ENCODE measurements at places on chromosomes 6 and 20.

DNA sequence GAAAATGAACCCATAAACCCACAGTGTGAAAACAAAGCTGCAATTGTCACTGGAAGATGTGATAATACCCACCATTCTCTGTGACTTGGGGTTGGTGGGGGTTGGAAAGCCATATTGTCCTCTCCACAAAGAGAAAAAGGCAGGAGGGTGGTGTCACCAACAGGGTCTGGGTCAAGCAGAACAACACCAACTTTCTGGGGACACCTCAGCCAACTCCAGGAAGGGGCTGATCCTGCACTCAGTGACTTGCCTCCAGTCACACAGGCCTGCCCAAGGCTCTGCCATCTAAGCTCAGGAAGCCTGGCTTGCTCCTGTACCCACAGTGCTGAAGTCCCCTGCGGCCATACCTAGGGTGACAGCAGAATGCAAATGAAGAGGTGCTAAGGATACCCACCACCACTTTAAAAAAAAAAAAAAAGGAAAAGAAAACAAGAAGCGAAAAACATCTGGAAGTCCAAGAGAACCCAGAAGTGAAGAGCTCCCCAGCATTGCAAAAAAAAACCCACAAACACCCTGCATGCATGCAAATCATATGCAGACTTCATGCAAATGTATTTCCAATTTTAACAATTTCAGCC is 110.6 kb downstream of the PREX1 start:
- no peak for DNase-seq

DNA sequence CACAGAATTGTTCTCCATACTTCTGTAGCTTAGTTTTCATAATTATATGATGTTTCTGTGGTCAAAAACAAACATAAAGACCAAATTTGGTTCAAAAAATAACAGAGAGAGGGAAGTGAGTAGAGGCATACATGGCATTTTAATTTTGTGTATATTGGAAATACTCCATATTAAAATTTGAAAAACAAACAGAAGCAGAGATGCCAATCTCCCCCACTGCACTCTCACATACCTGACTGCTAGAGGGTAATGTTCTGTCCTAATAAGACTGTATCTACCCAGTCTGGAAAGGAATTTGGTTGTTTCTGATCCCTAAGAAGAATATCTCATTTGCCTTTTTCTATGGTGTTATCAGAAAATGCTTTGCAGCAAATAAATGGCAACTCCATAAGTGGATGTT is 959.0 kb upstream of the FLRT3 start:
- no peak for DNase-seq

DNA sequence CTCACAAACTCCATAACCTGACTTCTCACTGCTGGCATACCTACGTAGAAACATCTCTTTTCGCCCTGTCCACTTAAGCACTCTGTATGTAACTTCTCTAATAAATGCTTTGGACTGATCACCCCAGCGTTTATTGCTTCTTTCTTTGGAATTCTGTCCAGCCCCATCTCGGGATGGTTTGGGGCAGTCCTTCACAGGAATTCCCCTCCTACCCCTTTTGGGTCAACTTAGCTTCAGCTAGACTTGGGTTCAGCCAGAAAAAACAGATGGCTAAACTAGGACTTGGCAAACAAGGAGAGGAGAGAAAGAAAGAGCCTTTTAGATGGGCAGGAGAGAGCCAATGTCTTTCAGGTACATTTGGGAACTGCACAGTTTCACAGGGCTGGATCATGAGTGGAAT is 3.9 kb upstream of the LTV1 start:
- DNase-seq: no peak

DNA sequence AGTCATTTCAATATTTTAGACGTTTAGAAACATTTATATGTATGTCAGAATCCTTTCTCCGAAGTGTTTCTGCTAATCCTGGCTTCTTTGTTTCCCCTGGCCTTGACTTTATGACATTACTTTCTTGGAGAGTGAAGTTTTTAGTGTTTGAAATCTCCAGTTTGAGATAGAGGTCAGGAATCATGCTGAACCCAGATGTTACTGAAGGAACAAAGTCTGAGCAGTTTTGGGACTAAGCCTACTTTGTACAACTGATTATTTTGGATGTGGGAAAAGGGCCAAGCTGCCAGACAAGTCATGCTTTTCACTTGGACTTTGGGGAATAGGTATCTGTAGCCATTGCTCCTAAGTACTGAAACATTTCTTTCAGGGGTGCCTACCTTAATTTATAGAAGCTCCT is 2.3 kb downstream of the RNF144B start:
- no peak for DNase-seq

- no peak for DNase-seq
Measured at GRCh38 chr20:24658920-24659660, 189.7 kb downstream of the SYNDIG1 start.

- DNase-seq: peak; percentile 53
Measured at GRCh38 chr20:23340524-23340923, 10.1 kb upstream of the NXT1 start.

DNA sequence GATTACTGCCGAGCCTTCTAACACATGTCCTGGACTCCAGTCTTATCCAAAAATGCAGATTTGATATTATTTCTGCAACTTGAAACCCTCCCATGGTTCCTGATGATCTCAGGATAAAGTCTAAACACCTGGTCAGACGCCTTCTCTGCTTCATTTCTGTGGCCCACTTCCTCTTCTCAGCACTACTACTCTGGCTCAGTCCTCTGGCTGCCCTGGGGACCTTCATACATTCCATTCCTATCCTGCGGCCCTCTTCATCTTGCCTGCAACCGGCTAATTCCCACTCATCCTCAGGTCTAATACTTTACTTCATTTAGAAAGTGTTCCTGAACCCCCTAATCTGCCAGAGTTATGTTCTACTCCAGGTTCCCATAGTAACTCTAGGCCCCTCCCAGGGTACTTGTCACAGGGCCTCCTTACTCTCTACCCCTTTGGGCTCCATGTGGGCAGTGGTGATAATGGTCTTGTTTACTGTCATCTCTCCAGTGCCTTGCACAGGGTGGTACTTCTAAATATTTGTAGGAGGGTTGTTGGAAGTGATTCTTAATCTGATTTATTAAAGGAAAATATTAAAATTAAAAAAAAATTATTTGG is 18.9 kb downstream of the MAN1A1 start:
- no peak for DNase-seq

GRCh38 chr6:151181706-151182363 is 57.9 kb upstream of the AKAP12 start:
- no peak for DNase-seq

DNA sequence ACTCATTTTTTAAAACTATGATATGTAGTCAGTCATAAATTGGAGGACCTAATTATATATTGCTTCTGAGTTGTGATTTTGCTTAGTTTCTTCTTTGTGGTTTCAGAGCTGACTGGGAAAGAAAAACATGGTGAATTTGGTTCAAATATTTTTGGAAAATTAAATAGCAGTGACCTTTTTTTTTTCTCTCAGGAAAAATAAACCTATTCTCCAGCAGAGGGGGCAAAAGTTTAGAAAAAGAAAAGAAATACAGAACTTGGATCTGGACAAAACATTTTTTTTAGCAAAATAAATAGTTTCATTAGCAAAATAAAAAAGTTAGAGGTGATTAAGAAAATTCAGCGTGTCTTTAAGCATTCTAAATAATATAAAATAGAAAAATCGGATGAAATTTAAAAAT is 10.2 kb downstream of the COL10A1 start:
- DNase-seq: no peak

GRCh38 chr20:50534567-50534966 is 24.4 kb downstream of the PTPN1 start:
- DNase-seq: no peak

DNA sequence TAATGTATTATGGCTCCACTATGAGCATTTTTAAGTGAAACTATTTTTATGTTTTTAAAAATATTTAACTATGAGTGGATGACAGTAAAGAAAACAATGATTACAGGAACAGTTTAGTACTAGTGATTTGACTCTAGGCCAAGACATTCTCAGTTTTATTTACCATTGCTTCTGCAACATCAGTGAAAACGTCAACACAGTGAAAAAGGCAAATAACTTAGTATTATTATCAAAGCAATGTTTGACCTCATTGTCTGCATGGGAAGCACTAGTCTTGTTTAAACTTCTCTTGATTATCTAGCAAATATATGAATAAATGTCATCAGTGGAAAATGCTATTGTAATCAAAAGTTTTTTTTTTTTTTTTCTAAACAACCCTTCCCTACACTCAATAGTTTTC is 165.0 kb downstream of the HTR1B start:
- no peak for DNase-seq

GRCh38 chr6:132087391-132087790 is 136.2 kb upstream of the CCN2 start:
- no peak for DNase-seq

- DNase-seq: no peak
Measured at GRCh38 chr20:40848526-40848925, 159.5 kb upstream of the MAFB start.

DNA sequence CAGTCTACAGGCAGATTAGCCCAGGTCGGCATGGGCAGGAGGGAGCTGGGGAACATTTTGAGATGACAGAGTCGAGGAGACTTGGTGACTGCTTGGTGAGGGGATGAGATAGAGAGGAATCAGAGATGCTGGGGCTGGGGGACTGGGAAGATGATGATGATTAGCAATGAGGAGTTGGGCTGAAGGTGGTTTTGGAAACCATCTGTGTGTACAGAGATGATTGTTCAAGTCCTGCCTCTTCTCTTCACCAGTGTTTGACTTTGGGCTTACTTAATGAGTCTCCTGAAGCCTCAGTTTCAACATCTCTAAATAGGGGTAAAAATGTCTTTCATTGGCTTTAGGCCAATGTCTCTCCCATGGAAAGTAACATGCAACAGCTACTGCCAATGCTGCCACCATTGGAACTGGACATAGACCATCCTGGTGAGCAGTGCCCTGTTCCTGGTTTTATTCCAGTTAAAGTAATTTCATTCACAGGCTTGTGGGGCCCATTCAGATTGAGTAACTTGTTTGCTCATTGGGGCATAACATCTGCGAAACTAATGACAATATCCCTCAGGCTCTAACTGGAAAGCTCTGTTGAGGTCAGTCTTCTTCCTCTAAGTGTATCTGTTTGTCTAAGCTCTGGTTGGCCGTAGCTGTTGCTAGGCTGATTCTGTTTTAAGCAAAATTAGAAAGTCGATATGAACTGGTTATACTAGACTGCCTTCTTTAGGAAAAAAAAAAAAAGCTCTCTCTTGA is 99.1 kb downstream of the ARMC2 start:
- DNase-seq: no peak
